Stimulated activated memory B cell treated with anti-CD40 and anti-IgM and Interleukin-4, amounts not matched to agents 10 μg/mL and 1 μg/mL and 100 μg/mL, for 72 hours (primary cell): ENCODE measurements at places on chromosomes 1 and 21.

- H3K4me1 ChIP-seq: no peaks in the 10 kb centered on the region
- no peak for ATAC-seq
- H3K36me3 ChIP-seq: no peaks in the 10 kb centered on the region
- H3K4me3 ChIP-seq: no peak overlapping the region
- no peaks in the 10 kb centered on the region for H3K27me3 ChIP-seq
- no peak overlapping the region for H3K27ac ChIP-seq
These were observed 207.4 kb upstream of the RUNX1 start for GRCh38 chr21:35256468-35256988.

DNA sequence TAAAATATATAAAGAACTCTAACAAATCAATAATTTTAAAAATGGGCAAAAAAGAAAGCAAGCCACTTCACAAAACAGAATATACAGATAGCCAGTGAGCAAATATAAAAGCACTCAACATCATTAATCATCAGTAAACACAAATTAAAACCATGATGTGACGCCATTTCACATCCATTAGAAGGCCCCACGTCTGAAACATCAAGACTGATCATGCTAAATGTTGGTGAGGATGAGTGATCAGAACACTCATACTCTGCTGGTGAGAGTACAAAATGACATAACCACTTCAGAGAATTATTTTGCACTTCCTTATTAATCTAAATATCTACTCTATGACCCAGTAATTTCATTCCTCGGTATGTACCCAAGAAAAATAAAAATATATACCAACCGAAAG, 512.2 kb upstream of the NR5A2 start:
- no peaks in the 10 kb centered on the region for H3K27me3 ChIP-seq
- no peak overlapping the region for H3K27ac ChIP-seq
- peaks cover 12% of the 10 kb centered on the region for H3K4me1 ChIP-seq
- ATAC-seq: no peak
- H3K4me3 ChIP-seq: no peak overlapping the region

DNA sequence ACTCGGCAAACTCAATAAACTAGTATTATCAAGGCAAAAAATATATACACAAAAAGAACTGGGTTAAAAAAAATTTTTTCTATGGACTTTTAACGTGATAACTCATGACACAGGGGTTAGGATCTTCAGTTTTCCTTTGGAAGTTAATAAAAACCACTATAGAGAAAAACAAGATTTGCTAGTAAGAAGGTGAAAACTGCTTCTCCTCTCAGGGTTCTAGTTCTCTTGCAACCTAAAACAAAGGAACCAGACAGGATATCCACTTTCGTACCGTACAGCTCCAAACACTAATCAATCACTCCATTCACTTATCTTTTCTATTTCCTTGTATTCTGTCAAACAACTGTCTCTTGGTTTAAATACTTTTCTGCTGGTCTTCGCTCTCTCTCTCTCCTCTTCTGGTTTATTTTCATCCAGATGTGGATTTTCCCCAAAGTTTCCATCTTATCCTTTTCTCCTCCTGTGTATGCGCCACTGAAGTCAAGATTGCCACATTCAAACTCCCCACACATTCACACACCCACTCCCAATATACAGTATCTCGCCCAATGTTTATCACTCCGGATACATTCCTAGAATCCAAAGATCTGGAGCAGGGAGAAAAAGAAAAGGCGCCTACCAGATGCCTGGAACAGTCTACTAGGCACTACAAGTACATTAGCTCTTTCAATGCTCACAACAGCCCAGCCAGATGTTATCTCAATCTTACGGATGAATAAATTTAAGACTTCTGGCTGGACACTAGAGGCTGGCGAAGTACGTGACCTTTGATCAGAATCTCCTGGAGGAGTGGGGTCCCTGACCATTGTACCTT, 775 bp upstream of the PRPF38B start:
- H3K4me3 ChIP-seq: peak overlapping the region; percentile 98
- H3K27me3 ChIP-seq: no peaks in the 10 kb centered on the region
- H3K36me3 ChIP-seq: peaks cover 14% of the 10 kb centered on the region
- H3K27ac ChIP-seq: peak overlapping the region; percentile 100

DNA sequence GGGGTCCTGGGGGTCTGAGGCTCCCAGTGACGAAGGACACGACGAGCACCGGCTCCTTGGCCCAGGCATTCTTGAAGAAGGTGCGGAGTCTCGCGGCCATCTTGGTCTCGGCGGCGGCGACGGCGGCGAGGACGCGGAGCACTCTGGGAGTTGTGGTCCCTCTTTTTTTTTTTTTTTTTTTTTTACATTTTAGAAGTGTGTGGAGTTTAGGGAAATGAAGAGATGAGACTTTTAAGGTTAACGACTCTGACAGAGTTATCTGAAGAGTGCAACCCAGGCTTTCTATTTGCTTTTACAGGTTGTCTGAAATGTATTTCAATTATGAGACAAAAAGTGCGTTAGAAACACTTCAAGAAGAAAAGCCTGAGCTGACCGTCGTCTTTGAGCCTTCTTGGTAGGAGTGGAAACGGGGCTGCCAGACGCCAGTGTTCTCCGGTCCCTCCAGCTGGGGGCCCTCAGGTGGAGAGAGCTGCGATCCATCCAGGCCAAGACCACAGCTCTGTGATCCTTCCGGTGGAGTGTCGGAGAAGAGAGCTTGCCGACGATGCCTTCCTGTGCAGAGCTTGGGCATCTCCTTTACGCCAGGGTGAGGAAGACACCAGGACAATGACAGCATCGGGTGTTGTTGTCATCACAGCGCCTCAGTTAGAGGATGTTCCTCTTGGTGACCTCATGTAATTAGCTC, 9.7 kb downstream of the OR2B11 start:
- no peak for ATAC-seq
- H3K27ac ChIP-seq: peak overlapping the region; percentile 72
- peaks cover 13% of the 10 kb centered on the region for H3K36me3 ChIP-seq
- H3K27me3 ChIP-seq: no peaks in the 10 kb centered on the region
- peak overlapping the region; percentile 70 for H3K4me3 ChIP-seq

DNA sequence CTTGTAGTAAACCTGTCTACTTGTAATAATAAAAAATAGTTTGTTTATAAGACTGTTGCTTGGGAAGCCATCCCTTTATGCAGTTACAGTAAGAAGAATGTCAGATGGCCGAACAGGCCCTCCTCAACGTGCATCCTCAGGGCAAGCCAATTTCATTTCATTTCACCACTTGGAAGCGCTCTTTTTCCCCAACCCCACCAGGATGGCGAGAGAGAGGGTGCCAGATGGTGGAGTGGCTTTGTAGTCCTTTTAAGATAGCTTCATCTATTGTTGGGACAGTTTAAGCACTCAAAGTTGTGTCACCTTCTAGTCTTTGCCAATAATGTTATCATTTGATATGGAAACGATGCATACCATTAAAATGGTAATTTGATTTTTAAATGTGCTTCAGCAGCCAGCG, 356.3 kb upstream of the CAMK1G start:
- no peak overlapping the region for H3K27ac ChIP-seq
- no peaks in the 10 kb centered on the region for H3K36me3 ChIP-seq
- H3K4me3 ChIP-seq: no peak overlapping the region
- H3K27me3 ChIP-seq: peaks cover 9% of the 10 kb centered on the region

DNA sequence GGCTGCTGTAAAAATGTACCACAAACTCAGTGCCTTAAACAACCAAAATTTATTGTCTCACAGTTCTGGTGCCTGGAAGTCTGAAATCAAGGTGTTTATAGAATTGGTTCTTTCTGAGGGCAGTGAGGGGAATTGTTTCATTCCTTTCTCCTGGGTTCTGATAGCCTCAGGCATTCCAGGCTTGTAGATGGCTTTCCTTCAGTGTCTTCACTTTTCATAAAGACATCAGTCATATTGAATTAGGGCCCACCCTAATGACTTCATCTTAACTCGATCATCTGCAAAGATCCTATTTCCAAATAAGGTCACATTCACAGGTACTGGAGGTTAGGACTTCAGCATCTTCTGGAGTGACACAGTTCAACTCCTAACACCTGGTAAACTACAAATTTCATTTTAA, 15.0 kb downstream of the CDKN2C start:
- no peaks in the 10 kb centered on the region for H3K4me1 ChIP-seq
- ATAC-seq: no peak
- H3K27ac ChIP-seq: no peak overlapping the region
- no peaks in the 10 kb centered on the region for H3K27me3 ChIP-seq
- H3K36me3 ChIP-seq: no peaks in the 10 kb centered on the region

GRCh38 chr1:25486602-25487001, 55.9 kb downstream of the MACO1 start:
- no peak for ATAC-seq
- no peak overlapping the region for H3K27ac ChIP-seq
- peaks cover 9% of the 10 kb centered on the region for H3K4me1 ChIP-seq
- no peak overlapping the region for H3K4me3 ChIP-seq
- H3K27me3 ChIP-seq: no peaks in the 10 kb centered on the region
- H3K36me3 ChIP-seq: peaks cover 42% of the 10 kb centered on the region

- no peaks in the 10 kb centered on the region for H3K36me3 ChIP-seq
- H3K4me1 ChIP-seq: peaks cover 31% of the 10 kb centered on the region
- no peak for ATAC-seq
- H3K4me3 ChIP-seq: no peak overlapping the region
- no peak overlapping the region for H3K27ac ChIP-seq
- H3K27me3 ChIP-seq: peaks cover 36% of the 10 kb centered on the region
These were observed 20.6 kb downstream of the ETNK2 start for GRCh38 chr1:204130981-204131892.

DNA sequence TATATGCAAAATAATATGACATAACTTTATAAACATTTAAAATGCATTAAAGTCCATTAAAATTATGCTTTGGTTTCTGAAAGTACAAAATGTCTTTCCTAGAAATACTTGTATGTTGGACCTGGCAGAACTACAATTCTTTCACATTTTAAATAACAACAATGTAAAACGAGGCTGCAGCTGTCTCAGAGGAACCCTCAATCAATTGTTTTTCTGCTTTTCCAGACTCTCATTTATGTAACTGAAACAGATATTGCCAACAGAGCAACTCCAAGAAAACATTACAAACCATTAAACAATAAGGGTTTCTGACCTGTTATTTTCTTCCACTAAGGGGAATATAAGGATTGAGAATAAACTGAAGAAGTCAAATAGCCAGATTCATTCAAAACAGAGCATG, 1193.4 kb downstream of the NCAM2 start:
- ATAC-seq: no peak
- H3K36me3 ChIP-seq: no peaks in the 10 kb centered on the region
- H3K27me3 ChIP-seq: no peaks in the 10 kb centered on the region
- H3K27ac ChIP-seq: no peak overlapping the region

GRCh38 chr1:11752359-11753088, 9.5 kb upstream of the C1orf167 start:
- ATAC-seq: no peak
- no peak overlapping the region for H3K4me3 ChIP-seq
- peaks cover 18% of the 10 kb centered on the region for H3K36me3 ChIP-seq
- H3K27ac ChIP-seq: no peak overlapping the region
- peaks cover 6% of the 10 kb centered on the region for H3K4me1 ChIP-seq

DNA sequence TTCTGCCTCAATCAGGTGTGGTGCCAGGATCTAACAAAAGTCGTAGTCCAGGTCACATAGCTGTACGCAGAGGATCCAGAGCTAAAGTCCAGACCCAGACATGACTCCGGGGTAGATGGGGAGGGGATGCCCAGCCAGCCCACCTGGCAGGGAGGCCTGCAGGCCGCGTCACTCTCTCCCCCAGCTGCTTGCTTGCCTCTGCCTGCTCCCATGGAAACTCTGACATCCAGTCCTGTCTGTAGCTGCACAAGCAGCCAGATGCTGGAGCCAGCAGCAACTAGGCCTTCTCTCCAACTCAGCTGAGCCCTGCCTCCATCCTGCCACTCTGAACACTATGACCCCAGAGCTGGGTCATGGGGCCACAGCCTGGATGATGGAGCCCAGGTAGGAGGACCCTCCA, 8.1 kb downstream of the COL8A2 start:
- no peaks in the 10 kb centered on the region for H3K36me3 ChIP-seq
- no peaks in the 10 kb centered on the region for H3K4me1 ChIP-seq
- H3K4me3 ChIP-seq: no peak overlapping the region
